Aorta (tissue), 5 donors: ENCODE measurements at places on chromosomes 7 and 10. TPM values are rescaled to one million over a fixed set of nuclear protein-coding genes. Genes with fewer than 3 reads are reported as not detected.
A peak's percentile ranks its signal among the peaks of the same experiment; 100 is the strongest.

GRCh38 chr10:113879691-113880090 lies 25.2 kb downstream of the NHLRC2 start:
- no peaks in the 10 kb centered on the region for H3K4me1 ChIP-seq
- no peak for DNase-seq
- no peaks in the 10 kb centered on the region for H3K27me3 ChIP-seq
- H3K27ac ChIP-seq: no peak overlapping the region
- H3K4me3 ChIP-seq: no peak overlapping the region

GRCh38 chr7:138797715-138798320 lies at the start of the genes ATP6V0A4 and TMEM213:
Gene ATP6V0A4 (minus strand): TSS chr7:138798196. CDS start chr7:138771247, 26,949 bp downstream.
Gene TMEM213 (plus strand): TSS chr7:138797994. CDS start chr7:138798105, 111 bp downstream.
- DNase-seq: no peak
- H3K27ac ChIP-seq: no peak within 1 kb of the TSS
- H3K27me3 ChIP-seq: no peaks in the 10 kb centered on the region
- H3K36me3 ChIP-seq: no peaks in the 10 kb centered on the region

GRCh38 chr10:117519879-117520278 lies 22.7 kb upstream of the EMX2 start:
- no peaks in the 10 kb centered on the region for H3K4me1 ChIP-seq
- H3K4me3 ChIP-seq: no peak overlapping the region
- H3K27ac ChIP-seq: no peak overlapping the region
- H3K36me3 ChIP-seq: no peaks in the 10 kb centered on the region
- DNase-seq: no peak

DNA sequence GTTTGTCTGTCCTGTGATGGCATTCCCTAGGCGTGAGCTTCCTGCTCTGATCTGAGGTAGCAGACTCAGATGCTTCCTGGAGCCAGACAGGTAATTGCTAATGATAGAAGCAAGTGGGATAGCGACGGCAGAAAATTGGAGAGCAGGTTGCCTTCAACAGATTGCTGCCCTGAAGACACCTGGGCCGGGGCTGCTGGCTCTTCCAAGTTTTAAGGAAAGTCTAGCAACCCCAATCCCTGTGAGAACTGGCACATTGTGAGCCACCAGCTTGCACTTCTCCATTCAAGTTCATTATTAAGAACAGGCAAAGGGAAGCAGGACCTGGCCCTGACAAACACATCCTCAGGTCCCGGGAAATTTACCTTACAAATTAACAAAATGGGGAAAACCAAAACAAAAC lies 50.8 kb downstream of the ITPRID1 start:
- no peaks in the 10 kb centered on the region for H3K27me3 ChIP-seq
- H3K4me1 ChIP-seq: no peaks in the 10 kb centered on the region
- H3K4me3 ChIP-seq: no peak overlapping the region
- no peak for DNase-seq
- no peak overlapping the region for H3K27ac ChIP-seq

DNA sequence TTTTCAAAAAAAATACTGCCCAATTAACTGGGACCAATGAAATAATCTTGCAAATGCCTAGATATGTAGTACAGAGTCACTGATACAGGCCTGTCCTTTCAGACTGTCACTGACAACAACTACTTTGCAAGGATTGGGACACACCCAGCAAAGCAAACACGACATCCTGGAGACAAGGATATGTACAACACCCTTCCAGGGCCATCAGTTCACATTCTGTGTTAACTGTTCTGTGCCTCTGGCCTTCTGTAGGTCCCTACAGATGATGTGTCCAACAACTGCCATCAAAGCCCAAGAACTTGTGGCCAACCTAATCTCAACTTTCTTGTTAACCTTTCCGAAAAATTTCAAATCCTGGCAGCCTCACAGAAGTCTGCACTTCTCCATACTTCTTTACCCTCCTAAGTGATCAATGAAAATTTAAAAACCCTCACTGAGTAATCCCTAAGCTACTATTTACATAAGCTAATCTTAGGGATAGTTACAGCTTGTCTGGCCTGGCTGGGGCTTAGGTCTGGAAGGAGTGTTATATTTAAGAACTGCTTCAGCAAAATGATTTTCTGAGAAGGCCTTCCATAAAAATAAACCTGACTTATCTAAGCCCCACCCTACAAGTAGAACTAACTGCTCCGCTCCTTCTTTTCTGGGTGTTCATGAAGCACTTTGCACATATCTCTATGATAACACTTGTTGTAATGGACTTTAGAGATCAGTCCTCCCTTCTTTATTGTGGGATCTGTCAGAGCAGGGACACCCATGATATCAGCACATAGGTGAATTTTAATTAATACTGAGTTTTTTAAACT lies 21.0 kb downstream of the COBL start:
- H3K27me3 ChIP-seq: no peaks in the 10 kb centered on the region
- no peaks in the 10 kb centered on the region for H3K36me3 ChIP-seq
- H3K4me1 ChIP-seq: no peaks in the 10 kb centered on the region

DNA sequence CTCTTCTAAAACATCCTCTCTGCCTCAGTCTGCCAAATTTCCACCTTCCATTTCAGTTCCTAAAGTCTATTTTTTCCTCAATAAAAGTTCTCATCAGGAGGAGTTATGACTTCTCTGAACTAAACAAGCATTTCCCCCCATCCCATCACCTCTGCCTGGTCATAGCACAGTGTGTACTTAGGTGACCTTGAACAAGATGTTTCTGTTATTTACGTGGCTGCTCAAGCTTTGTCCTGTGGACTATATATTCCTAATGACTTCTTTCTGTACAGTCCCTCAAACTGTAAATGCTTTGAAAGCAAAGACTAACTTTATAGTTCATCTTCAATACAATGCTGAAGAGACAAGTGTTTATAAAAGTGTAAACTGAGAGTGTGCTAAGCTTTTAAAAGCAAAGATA lies 166.9 kb downstream of the CPEB3 start:
- peak overlapping the region; percentile 90 for H3K27ac ChIP-seq
- peaks cover 21% of the 10 kb centered on the region for H3K4me1 ChIP-seq
- H3K27me3 ChIP-seq: no peaks in the 10 kb centered on the region

DDX56 gene
- total RNA-seq: 56.8 TPM

GRCh38 chr7:116955801-116956476 lies 2.6 kb downstream of the ST7 start:
- H3K27ac ChIP-seq: peak overlapping the region; percentile 46
- H3K4me1 ChIP-seq: peaks cover 2% of the 10 kb centered on the region
- no peaks in the 10 kb centered on the region for H3K36me3 ChIP-seq
- H3K4me3 ChIP-seq: no peak overlapping the region
- no peak for DNase-seq

DNA sequence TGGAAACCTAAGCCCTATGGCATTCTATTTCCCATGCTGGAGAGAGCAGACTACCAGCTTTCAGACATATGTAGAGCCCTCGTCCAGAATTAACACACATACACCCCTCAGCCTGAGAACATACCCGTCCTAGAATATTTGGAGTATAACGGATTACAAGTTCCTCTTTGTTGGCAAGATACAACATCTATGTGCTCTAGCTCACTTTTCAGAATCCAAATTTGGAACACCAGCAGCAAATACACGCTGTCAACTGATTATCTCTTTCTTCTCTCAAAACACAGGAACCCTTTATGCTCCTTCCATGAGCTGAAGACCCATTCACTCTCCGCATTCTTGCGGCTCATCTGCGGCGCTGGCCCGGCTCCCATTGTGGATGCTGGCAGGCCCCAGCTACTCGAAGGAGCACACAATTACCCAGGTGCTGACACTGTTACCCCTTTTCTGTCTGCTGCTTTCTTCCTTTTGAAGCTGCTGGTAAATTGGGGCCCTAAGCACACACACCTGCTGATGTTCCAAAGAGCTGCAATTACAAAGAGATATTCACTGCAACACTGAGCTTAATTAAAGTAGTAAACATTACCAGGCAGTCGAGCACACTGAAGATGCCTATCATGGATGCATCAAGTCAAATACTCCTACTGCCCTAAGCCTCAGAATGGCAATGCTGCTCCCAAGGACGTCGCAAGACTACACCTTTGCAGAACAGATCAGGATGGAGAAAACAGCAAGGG lies 70.0 kb downstream of the VOPP1 start:
- H3K27me3 ChIP-seq: no peaks in the 10 kb centered on the region
- H3K4me1 ChIP-seq: no peaks in the 10 kb centered on the region
- no peak overlapping the region for H3K27ac ChIP-seq
- no peaks in the 10 kb centered on the region for H3K36me3 ChIP-seq
- no peak for DNase-seq

CHST15 gene
- total RNA-seq: 43.8 TPM

DNA sequence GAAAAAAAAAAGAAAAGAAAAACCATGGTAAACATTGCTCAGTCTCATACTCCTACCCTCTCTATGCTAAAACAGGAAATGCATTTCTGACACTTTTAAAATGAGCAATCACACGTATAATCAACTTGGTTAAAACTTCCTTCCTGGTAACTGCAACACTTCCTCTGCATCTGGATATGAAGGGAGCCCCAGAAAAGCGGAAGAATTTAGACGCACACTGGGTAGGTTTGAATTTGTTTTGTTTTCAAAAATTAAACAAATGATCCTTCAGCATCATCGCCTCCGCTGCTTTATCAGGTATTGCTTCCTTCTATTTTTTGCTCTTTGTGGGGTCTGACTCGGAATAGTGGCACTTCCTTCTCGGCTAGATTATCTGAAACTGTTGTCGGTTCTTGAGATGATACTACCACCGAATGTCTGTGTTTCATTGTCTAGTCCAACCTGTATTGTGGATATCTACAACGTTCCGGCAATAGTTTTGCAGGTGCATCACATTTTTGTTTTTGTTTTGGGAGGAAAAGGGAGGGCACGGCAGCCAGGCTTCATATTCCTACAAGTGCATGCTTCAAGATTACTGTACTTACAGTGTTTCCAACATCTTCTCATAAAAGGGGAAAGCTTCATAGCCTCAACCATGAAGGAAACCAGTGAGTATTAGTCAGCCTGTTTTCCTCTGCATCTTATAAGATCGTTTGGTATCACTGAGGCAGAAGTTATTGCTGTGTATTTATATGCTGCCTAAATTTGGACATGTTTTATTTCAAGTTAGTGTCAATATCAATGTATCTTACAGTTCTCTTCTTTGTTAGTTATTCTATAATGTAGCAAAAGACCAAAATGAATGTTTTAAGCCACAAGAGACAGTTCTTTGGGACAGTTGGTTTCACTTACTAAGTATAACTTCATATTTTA lies at the start of gene PIK3CG:
TSS of gene PIK3CG (plus strand) at position 153 of the 912 bp plus-strand sequence. CDS start 2,280 bp downstream, outside the sequence.
- H3K4me3 ChIP-seq: peak within 1 kb of the TSS; percentile 13
- no peaks in the 10 kb centered on the region for H3K27me3 ChIP-seq
- H3K27ac ChIP-seq: no peak within 1 kb of the TSS
- no peaks in the 10 kb centered on the region for H3K4me1 ChIP-seq
- no peaks in the 10 kb centered on the region for H3K36me3 ChIP-seq

- H3K27me3 ChIP-seq: no peaks in the 10 kb centered on the region
- H3K27ac ChIP-seq: no peak overlapping the region
- H3K4me1 ChIP-seq: no peaks in the 10 kb centered on the region
- no peaks in the 10 kb centered on the region for H3K36me3 ChIP-seq
- H3K4me3 ChIP-seq: no peak overlapping the region
Observed at GRCh38 chr10:97889461-97890265, 40.0 kb downstream of the GOLGA7B start.

NME8 gene
- total RNA-seq: 1.2 TPM
